ENCODE measurements at places on chromosomes 3 and 15.

DNA sequence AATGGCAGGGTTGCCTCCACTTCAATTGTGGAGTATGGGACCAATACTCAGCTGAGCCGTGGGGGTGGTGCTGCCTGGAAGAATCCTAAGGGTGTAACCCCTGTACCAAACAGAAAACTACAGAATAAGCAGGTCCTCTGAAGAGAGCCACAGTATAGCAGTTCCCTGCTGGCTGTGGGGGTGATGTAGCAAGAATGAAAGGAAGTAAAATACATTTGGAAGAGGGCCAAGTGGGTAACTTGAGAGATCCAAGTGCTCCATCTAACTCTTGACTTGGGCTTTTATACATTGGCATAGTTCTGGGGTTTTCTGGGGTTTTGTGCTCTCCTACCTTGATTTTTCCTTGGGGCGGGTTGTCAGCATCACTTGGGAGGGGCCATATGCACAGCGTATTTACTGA, 341.4 kb downstream of the OTOL1 start:
- DNase-seq = peak; percentile 40

DNA sequence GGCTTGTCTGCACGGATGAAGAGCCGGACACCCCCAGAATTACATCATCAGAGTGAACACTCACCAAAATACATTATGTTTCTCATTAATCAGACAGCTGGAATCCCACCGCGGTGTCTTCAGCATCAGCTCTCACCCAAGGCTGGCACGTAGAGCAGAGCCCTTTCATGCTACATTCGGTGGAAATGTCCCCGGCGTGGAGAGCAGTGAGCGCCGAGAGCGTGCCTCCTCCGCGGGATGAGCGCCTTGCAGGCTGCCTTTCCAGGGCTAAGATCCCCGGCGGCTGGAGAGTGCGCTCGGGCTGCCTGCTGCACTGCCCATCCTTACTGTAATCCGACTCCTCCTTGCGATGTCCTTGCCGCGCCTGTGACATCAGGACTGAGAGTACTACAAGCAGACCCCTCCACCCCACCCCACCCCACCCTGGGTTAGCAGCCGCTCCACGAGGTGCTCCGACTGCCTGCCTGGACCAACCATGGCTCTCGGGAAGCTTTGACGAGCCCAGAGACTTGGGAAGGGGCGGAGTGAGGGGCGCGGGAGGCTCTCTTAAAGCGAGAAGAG, at the start of gene ZNF385D:
ZNF385D (minus strand) TSS at position 380 of the 561 bp plus-strand sequence; CDS start at position 86, 294 bp downstream.
- no peak for DNase-seq

- DNase-seq = no peak
Measured at GRCh38 chr3:192858849-192859585, 58.6 kb downstream of the MB21D2 start.

- DNase-seq = peak; percentile 13
Measured at GRCh38 chr3:102529452-102529851, 94.6 kb downstream of the ZPLD1 start.

DNA sequence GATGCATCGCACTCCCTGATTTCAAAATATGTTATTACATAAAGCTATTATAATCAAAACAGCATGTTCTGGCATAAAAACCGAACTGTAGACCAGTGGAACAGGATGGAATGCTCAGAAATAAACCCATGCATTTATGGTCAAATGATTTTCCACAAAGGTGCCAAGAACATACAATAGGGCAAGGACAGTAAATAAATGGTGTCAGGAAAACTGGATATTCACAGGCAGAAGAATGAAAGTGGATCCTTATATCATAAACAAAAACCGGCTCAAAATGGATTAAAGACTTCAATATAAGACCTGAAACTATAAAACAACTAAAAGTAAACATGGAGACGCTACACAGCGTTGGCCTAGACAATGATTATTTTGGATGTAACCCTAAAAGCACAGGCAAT, 22.6 kb downstream of the USP50 start:
- no peak for DNase-seq

- DNase-seq = no peak
Measured at GRCh38 chr3:197518881-197519421, 36.8 kb downstream of the BDH1 start.

DNA sequence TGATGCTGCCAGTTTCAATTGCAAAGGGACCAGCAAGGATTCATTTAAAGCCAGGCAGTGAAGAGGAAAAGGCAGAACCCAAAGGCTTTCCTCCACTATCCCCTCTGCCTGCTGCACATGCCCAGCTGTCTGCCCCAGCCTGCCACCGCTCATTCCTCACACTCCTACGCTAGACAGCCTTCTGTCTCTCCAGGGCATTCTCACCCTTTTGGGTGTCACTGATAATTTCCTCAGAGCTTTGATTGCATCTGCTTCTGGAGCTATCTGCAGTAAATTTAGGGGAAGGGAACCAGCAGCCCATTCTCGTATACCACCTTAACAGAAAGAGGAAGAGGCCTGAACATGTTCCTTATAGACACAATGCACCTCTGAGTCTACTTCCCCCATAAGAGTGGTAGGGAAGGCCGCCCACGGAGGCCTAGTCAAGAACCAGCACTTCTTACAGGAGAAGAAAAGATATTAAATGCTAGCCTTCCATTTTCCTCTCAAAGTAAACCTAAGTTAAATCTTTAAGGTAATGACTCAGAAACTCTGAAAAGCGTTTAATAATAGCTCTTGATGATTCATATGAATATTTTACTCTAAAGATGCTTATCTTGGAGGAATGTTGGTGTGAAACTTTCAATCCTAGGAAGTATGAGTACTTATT, 20.9 kb downstream of the NUDT16 start:
- no peak for DNase-seq

GRCh38 chr3:159854500-159855124, 134.0 kb upstream of the IL12A start:
- peak; percentile 68 for DNase-seq

- DNase-seq = no peak
Measured at GRCh38 chr3:16146015-16146730, 28.3 kb upstream of the GALNT15 start.

DNA sequence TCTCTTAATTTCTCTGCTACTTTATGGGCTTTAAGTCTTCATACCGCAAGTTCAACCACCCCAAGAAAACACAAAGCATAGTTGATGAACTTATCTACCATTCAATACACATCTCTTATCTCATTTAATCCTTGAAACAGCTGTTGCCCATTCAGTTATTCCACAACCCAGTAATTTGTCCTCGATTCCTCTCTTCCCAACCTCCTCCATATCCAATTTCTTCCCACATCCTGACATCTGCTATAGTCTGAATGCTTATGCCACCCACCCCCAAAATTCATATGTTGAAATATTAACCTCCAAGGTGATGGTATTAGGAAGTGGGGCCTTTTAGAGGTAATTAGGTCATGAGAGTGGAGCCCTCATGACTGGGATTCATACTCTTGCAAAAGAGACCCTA, 345.4 kb downstream of the ERC2 start:
- DNase-seq = peak; percentile 79

DNA sequence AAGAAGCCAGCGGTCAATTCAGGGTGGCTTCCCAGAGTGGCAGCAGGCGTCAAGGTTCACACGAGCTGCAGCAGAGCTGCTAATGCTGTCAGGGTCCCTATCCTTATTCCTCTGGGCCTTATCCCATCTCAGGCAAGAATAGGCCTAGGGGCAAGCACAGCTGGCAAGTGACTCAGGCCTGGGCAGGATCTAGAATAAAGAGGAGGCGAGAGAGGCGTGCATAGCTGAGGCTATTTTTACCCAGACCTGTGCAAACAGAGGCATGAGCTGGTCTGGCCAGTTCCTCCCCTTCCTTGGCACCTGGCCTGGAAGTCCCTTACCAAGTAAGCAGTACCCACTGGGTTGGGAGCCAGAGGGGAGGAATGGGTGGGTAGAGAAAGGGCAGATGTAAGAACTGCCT, 12.2 kb upstream of the VIPR1 start:
- peak; percentile 7 for DNase-seq

DNA sequence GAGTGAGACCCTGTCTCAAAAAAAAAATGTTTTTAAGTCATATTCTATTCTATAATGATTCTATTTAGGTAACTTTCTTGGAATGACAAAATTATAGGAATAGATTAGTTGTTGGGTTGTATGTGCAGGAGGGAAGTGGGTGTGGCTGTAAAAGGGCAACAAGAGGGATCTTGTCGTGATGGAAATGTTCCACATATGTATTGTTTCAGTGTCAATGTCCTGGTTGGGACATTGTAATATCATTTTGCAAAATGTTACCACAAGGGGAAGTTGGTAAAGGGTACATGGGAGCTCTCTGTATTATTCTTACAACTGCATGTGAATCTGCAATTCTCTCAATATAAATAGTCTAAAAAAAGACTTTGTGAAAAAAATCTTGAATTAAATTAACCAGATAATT, 14.3 kb upstream of the ABHD5 start:
- DNase-seq = no peak

DNA sequence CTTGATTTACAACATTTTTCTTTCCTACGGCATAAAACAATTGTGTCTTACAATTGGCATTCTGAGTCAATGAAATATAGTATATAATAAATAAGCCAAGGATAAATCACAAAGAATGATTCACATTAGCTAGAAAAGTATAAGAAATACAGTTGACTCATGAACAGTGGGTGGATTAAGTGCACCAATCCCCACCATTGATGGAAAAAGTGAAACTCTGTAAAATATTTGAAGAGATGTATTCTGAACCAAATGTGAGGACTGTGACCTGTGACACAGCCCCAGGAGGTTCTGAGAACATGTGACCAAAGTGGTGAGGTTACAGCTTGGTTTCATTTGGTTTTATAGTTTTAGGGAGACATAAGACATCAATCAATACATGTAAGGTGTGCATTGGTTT, 227.5 kb downstream of the ALCAM start:
- DNase-seq = no peak

- DNase-seq = peak; percentile 64
Measured at GRCh38 chr3:59367150-59367549, 317.3 kb upstream of the CFAP20DC start.

- DNase-seq = no peak
Measured at GRCh38 chr15:90680371-90680935, 36.7 kb upstream of the BLM start.

GRCh38 chr3:9784965-9785364, 7.3 kb downstream of the TADA3 start:
- DNase-seq = no peak

- DNase-seq = no peak
Measured at GRCh38 chr3:106795553-106795952, 581.7 kb upstream of the CCDC54 start.

DNA sequence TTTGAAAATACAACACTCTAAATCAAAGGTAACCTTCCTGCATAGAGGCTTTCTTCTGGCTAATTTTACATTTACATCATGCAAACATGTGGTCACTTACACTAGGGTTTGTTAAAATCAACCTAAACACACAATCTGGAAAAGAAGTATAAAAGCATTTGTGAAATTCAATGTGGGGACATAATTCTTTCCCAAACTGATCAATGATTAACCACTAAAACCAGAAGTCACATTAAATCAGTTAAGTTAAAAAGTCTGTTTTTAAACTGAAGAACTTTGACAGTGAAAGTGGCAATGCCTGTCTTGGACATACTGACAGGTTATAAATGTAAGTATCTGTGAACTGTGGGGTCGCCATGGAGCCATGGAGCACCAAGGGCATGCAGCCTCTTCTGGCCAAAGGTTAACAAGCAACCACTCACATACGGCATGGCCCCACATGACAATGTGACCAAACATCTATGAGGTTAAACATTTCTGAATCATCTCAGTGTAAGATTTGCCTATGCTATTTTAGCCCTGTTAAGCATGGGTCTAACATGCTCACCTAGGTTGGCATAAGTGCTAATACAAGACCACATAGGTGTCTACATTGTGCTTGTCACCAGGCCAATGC, 278.2 kb downstream of the CTNNB1 start:
- DNase-seq = no peak

GRCh38 chr3:966341-966740, 126.5 kb upstream of the CNTN6 start:
- no peak for DNase-seq

DNA sequence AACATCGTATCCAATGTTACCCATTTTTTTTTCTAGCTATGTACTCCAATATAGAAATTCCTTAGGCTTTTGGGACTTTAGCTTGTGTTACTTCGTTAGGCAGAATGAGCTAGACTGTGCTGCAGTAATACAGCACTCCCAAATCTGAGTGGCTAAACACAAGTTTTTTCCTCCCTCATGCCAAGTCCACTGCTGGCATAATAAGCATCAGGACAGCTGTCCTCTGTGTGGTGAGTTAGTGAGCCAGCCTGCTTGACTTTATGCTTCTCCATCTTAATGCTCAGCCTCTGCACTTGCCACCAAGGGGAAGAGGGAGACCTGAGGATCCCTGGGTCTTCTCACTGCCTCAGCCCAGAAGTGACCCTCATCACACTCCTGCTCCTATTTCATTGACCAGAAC, 18.2 kb upstream of the ACOX2 start:
- DNase-seq = no peak

GRCh38 chr3:16064642-16065414, 109.7 kb upstream of the GALNT15 start:
- DNase-seq = peak; percentile 55

- DNase-seq = no peak
Measured at GRCh38 chr3:65833761-65834505, 204.8 kb downstream of the MAGI1 start.

DNA sequence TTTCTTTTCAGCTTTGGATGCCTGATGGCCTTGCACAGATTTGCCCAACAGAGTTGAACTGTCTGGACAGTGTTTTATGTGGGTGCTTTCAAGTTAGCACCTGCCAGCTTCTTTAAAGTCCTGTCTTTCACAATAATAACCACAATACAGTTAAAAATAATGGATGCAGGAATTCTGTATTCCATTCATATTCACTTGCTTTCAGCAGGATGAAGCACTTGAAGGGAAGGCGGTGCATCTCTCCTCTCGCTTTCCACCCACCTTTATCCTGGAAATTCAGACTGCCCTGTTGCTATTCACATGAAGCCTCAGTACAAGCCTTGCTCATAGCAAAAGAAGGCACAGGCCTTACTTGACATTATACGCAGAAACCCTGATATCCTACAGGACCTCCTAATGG, 26.5 kb upstream of the GYG1 start:
- DNase-seq = no peak

DNA sequence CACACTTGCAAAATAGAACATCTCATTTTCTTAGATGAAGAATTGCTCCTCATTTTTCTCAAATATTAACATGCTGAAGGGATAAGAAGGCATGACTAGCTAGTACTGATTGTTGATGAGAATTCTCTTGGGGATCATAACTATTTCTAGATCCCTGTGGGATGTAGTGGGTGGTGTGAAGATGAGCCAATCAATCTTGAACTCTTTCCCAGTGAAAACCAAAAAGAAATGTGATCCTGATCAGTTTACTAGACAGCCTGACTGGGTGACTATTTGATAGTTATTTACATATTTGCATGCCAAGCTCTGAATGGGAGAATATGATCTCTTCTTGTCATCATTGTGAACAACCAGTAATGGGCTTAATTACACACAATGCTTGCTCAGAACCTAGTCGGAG, 63.7 kb downstream of the ZIC1 start:
- no peak for DNase-seq

- no peak for DNase-seq
Measured at GRCh38 chr3:185914911-185915629, 22.7 kb downstream of the TRA2B start.

DNA sequence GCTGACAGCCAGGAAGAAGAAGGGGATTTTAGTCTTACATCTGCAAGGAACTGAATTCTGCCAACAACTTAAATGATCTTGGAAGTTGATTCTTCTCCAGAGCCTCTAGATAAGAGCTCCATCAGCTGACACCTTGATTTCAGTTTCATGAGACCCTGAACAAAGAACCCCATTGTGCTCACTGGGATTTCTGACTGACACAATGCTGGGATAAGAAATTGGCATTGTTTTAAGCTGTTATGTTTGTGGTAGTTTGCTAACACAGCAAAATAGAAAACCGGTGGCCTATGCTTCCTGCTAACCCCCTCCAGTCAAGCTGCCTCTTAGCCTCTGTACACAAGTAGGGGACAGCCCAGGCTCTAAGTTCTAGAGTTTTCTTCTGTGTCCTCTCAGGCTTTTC, 36.2 kb downstream of the MASP1 start:
- no peak for DNase-seq

Data from SJCRH30 (cell line).